CD14-positive monocyte (primary cell): ENCODE measurements at places on chromosomes 16 and 17. TPM values are rescaled to one million over a fixed set of nuclear protein-coding genes. Genes with fewer than 3 reads are reported as not detected.

TMIGD1 gene
- polyA plus RNA-seq, result not detected in 2 replicates

DNA sequence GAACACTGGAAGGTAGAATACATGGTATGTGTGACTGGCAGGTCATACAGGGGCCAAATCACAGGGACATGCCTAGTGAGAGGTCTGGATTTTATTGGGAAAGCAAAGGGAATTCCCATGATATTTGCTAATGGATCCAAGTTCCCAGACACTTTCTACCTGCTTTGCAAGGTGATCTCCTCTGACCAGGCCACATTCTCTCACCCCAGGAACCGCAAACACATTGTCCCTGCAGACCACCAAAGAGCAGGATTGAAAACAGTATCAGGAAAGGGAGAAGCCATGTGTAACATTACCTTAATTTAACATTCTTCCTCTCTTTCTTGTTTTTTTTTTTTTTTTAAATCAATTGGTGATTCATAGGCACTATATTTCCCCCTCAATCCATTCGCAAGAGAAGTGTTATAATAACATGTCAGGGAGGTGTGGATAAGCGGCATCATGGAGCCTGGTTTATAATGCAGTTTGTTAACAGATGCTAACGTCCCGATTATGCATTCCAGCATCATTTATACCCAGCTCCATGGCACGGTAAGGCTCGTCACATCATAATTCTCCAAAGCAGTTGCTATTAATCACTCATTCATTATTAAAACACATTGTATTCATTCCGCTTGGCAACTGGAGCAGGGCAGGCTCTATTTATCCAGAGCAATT, 155.1 kb upstream of the CCL2 start:
- peaks cover 3% of the 10 kb centered on the region for H3K27me3 ChIP-seq
- no peak for DNase-seq
- H3K36me3 ChIP-seq, result no peaks in the 10 kb centered on the region
- H3K4me1 ChIP-seq, result no peaks in the 10 kb centered on the region
- no peak overlapping the region for H3K4me3 ChIP-seq
- no peak overlapping the region for H3K27ac ChIP-seq

DNA sequence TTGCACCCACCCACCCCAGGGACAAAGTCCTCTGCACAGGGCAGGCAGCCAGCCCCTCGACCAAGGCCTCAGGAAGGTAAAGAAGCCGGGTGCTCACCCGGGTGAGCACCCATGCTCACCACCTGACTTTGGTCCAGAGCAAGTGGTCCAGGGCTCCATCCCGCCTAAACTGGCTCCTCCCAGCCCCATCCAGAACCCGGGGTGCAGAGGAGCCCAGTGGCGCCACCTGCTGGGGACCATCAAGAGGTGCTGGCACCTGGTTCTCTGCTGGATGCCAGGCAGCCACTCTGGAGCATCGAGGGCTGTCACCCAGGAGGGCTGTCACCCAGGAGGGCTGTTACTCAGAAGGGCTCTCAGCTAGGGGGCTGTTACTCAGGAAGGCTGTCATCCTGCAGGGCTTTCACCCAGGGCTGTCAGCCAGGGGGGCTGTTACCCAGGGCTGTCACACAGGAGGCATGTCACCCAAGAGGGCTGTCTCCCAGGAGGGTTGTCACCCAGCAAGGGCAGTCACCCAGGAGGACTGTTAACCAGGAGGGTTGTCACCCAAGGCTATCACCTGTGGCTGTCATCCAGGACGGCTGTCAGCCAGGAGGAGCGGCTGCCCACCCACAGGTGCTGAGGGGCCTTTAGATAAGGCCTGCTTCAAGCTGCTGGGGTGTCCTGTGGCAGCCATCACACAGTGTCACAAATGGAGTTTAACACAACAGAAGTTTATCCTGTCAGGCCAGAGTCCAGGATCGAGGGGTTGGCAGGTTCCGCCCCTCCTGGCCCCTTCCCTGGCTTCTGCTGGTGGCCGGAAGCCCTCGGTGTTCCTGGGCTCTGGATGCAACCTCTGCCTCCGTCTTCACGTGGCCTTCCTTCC, 98.5 kb downstream of the TNFRSF13B start:
- no peaks in the 10 kb centered on the region for H3K36me3 ChIP-seq
- DNase-seq, result no peak
- no peak overlapping the region for H3K4me3 ChIP-seq
- H3K27ac ChIP-seq, result no peak overlapping the region
- no peaks in the 10 kb centered on the region for H3K27me3 ChIP-seq

DNA sequence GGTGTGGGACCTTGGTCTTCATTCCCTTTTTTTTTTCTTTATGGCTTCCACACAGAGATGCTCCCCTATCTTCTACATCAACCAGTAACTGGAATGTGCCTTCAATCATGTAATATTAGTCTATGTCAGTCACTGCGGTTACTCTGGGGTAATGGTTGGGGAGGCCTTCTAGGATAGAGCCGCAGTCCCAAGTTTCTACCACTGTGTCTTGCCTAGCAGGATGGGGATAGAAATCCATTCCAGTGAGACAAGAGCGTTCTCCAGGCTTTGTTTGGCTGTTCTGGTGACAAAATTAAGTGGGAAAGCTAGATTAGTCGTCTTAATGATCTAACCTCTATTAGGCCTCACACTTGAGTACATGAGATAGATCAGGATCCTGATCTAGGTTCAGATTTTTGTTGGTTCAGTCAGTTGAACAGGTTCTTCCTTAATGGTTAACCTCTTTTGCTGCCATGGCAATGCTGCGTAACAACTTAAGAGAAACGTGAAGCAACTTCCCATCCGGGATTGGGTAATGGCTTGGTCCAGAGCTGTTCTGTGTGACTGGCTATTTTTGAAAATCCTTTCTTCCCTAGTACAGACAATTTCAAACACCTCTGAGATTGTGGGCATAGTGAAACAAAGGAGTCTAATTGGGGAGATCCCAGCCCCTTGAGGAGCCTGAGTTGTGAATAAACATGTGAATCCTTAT, 8.7 kb downstream of the MSL1 start:
- H3K4me1 ChIP-seq, result peaks cover 39% of the 10 kb centered on the region
- DNase-seq, result peak; percentile 88
- no peak overlapping the region for H3K4me3 ChIP-seq
- H3K27ac ChIP-seq, result peak overlapping the region; percentile 89

GRCh38 chr16:89413811-89414585, 76.4 kb downstream of the ANKRD11 start:
- no peak overlapping the region for H3K4me3 ChIP-seq
- no peaks in the 10 kb centered on the region for H3K27me3 ChIP-seq
- peaks cover 30% of the 10 kb centered on the region for H3K4me1 ChIP-seq
- H3K27ac ChIP-seq, result no peak overlapping the region
- peaks cover 43% of the 10 kb centered on the region for H3K36me3 ChIP-seq

- no peaks in the 10 kb centered on the region for H3K27me3 ChIP-seq
- H3K4me1 ChIP-seq, result no peaks in the 10 kb centered on the region
- H3K36me3 ChIP-seq, result no peaks in the 10 kb centered on the region
- no peak overlapping the region for H3K4me3 ChIP-seq
- H3K27ac ChIP-seq, result no peak overlapping the region
Observed at GRCh38 chr17:76993651-76994050, 125.4 kb downstream of the MGAT5B start.

DNA sequence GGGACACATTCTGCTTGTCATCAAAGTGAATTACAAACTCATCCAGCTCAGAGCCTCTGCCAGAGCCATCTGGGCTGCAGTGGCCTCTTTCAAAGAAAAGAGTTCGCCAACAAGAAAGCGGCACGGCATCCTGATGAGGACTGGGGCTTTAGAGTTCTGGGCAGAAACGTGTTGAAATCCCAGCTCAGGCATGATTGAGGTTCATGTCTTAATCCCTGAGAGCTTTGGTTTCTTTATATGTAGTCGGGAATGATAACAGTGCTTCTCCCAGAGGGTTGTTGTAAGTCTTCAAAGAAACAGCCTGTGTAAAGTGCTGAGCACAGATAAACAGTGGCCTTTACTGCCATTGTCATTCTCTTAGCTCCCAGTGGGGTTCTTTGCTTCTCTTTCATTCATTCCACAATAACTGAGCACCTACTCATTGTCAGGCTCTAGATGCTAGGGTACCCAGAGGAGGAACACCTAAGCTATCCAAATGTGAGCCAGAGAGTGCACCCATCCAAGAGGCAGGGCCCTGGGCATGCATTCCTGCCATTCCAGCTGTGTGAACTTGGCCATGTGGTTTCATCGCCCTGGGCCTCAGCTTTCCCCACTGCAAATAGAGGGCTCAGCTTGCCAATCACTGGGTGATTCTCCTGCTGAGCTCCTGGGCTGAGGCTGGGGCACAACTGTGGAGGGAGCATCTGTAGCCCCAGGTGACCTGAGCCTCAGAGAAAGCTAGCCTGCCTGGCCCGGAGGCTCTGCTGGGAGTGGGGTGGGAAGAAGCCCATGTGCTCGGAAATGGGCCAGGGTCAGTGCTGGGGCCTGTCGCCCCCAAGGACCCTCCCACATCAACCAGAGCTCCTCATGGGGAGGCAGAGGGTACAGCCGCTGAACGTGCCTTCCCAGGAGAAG, 38.3 kb upstream of the CRHR1 start:
- H3K4me1 ChIP-seq, result no peaks in the 10 kb centered on the region
- H3K27me3 ChIP-seq, result peaks cover 2% of the 10 kb centered on the region
- DNase-seq, result no peak

CCDC144A gene
- not detected for polyA plus RNA-seq

GRCh38 chr17:36546418-36547093, 1.8 kb downstream of the GGNBP2 start:
- peak overlapping the region; percentile 97 for H3K27ac ChIP-seq
- H3K4me1 ChIP-seq, result peaks cover 67% of the 10 kb centered on the region
- no peaks in the 10 kb centered on the region for H3K36me3 ChIP-seq
- H3K4me3 ChIP-seq, result peak overlapping the region; percentile 88
- DNase-seq, result no peak

SDK2 gene
- not detected for polyA plus RNA-seq

DNA sequence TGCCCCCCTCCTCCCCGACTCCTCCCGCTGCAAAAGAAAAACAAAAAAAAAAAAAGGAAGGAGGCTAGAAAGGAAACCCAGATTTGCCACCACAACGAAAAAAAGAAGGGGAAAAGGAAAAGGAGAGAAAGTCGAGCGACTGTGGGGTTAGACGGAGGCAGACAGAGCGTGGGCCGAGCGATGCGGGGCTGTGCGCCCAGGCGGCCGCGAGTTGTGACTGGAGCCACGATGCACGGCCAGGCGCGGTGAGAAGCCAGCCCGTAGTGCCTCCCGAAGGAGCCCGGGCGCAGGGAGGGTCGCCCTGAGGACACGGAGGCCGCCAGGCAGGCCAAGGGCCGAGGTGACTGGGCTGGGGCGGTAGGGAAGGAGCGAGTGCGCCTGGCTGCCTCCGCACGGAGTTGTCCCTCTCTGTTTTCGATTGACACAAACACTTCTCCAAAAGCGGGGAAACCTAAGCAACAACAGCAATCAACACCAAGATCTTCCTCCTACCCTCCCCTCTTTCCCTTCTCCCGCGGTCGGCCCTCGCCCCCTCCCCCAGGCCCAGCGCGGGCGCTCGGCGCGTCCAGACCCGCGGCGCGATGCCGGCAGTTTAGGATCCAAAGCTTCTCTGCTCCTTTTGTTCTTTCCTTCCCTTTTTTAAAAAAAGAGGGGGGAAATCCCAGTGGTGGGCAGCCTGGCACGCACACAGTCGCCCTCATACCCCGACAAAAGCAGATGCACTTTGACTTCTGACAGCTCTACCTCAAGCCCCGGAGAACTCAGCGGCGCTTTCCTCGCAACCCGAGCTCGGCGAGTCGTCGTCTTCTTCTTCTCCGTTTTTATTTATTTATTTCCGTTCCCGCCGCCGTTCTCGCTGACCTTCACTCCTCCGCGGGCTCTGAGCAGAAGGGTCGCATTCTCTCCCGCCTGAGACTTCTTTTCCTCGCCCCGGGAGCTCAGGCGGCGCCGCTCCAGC, at the start of gene LHX1:
Gene LHX1, plus strand, starts transcription at position 475 of the 958 bp plus-strand sequence. CDS start 723 bp downstream, outside the sequence.
- H3K4me3 ChIP-seq, result peak within 1 kb of the TSS; percentile 65
- H3K4me1 ChIP-seq, result peaks cover 71% of the 10 kb centered on the region
- peaks cover 90% of the 10 kb centered on the region for H3K27me3 ChIP-seq
- no peak within 1 kb of the TSS for H3K27ac ChIP-seq
- H3K36me3 ChIP-seq, result no peaks in the 10 kb centered on the region

DNA sequence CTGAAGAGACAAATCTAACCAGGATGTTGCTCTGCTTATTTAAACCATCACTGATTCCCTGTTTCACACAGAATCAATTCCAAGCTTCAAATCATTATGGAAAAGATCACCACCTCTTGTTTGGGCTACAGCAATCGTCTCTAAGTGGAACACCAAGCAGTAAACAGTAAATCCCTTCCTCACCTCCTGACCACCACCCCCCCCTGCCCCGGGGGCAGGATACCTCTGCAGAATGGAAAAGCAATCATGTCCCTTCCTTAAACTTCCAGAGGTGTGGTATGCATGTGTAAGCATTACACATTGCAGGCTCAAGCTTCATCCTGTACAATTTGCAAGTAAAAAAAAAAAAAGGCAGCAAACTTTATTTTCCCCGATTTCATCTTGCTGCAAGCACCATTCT, 373.8 kb downstream of the NPIPA8 start:
- H3K27ac ChIP-seq, result no peak overlapping the region
- no peaks in the 10 kb centered on the region for H3K4me1 ChIP-seq
- H3K4me3 ChIP-seq, result no peak overlapping the region
- H3K36me3 ChIP-seq, result no peaks in the 10 kb centered on the region
- no peak for DNase-seq

SPNS3 gene
- 2.3 TPM for polyA plus RNA-seq

- peak overlapping the region; percentile 65 for H3K4me3 ChIP-seq
- no peaks in the 10 kb centered on the region for H3K27me3 ChIP-seq
- peaks cover 36% of the 10 kb centered on the region for H3K4me1 ChIP-seq
- DNase-seq, result no peak
- H3K36me3 ChIP-seq, result peaks cover 12% of the 10 kb centered on the region
Observed at GRCh38 chr16:4010225-4011158, 105.8 kb downstream of the ADCY9 start.

DNA sequence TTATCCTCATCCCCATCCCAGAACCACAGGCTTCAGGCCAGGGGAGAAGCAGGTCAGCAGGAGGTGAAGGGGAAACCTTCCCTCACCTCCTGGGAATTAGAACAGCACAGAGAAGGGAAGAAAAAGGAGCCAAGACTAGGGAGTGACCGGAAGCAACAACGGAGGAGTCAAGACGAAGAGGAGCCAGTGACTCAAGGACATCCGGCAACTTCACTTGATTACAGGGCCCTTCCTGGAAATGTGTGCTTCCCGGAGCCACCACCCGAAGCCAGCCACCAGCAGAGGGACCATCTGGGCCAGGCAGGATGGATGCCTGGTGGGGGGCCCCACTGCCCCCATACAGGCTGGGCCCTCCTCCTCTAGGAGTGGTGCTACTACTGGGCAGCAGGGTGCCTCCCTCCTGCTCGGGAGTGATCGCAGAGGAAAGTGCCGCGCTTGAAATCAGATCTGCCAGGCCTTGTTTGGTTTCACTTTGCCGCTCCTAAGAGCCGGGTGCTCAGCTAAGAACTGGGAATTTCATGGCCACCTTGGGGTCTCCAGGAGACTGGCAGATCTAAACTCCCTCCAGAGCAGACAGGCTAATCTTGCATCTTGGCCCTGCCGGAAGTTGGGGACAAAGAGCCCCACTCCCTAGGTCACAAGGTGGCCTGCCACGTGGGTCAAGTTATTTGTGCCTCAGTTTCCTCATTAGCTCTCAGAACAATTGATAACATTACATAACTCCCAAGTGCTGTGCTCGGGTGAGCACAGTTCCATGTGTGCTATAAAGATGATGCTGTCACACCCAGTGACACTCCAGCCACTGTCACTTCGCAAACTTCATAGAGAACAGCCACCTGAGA, 6.6 kb downstream of the CDC42EP4 start:
- peak overlapping the region; percentile 82 for H3K27ac ChIP-seq
- DNase-seq, result peak; percentile 54
- H3K4me1 ChIP-seq, result peaks cover 47% of the 10 kb centered on the region
- H3K36me3 ChIP-seq, result no peaks in the 10 kb centered on the region

GRCh38 chr16:995087-995486, 13.5 kb downstream of the SOX8 start:
- H3K27me3 ChIP-seq, result peaks cover 18% of the 10 kb centered on the region
- DNase-seq, result no peak
- no peak overlapping the region for H3K4me3 ChIP-seq
- no peak overlapping the region for H3K27ac ChIP-seq
- no peaks in the 10 kb centered on the region for H3K4me1 ChIP-seq
